Fibroblast of lung (primary cell): ENCODE measurements at places on chromosomes 12 and 14. TPM values are rescaled to one million over a fixed set of nuclear protein-coding genes. Genes with fewer than 3 reads are reported as not detected.
A peak's percentile ranks its signal among the peaks of the same experiment; 100 is the strongest.

Gene AKAP3
- total RNA-seq = 1.5 and 2.8 TPM in 2 replicates

Gene ADAM21
- total RNA-seq = 0.51 and 0.66 TPM in 2 replicates

Gene ARHGDIB
- total RNA-seq = 5.9 and 8.3 TPM in 2 replicates

Gene LALBA
- not detected in 2 replicates for total RNA-seq

Gene AJUBA
- 57.0 and 84.9 TPM in 2 replicates for total RNA-seq

Gene GPHB5
- not detected in 2 replicates for total RNA-seq

Gene SSTR1
- 1.8 and 3.0 TPM in 2 replicates for total RNA-seq

Gene SLC25A47
- total RNA-seq = under 0.01 TPM in 1 of 2 replicates, not detected in the other

Gene ZBTB1
- 40.5 and 45.7 TPM in 2 replicates for total RNA-seq

Gene GLT1D1
- under 0.01 TPM in 2 replicates for total RNA-seq

Gene DPPA3
- total RNA-seq = not detected in 2 replicates

Gene RNU4-1
- under 0.01 TPM in 2 replicates for total RNA-seq

Gene TAS2R13
- total RNA-seq = 1.0 and 1.7 TPM in 2 replicates

DNA sequence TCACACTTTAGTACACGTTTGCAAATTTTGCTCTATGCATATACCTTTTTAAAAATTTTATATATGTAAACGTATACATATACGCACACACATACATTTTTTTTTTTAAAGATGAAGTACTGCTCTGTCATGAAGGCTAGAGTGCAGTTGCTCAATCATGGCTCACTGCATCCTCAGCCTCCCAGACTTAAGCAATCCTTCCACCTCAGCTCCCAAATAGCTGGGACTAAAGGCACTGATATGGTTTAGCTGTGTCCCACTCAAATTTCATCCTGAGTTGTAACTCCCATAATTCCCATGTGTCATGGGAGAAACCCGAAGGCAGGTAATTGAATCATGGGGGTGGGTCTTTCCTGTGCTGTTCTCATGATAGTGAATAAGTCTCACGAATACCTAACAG lies 220.8 kb upstream of the CAND1 start:
- no peak for DNase-seq

DNA sequence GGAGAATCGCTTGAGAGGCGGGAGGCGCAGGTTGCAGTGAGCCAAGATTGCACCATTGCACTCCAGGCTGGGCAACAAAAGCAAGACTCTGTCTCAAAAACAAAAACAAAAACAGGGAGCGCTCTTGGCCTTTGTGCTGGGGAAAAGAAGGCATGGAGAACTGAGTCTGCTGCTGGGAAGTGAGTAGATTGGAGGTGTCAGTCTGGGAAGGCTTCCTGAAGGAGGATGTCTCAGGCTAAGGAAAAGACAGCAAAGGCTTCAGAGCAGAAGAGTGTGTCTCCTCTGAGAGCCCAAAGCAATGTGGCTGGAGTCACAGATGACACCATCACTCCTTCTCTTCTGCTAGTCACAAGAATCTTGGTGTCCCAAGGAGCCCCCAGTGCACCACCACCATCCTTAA lies 21.0 kb upstream of the KRT18 start:
- no peak for DNase-seq

- no peak for DNase-seq
Measured at GRCh38 chr12:58174316-58174715, 232.9 kb downstream of the ATP23 start.

GRCh38 chr12:71220260-71220659 lies 62.5 kb upstream of the TSPAN8 start:
- no peak for DNase-seq

GRCh38 chr12:110371408-110372055 lies 32.0 kb downstream of the ANAPC7 start:
- DNase-seq = no peak

- DNase-seq = no peak
Measured at GRCh38 chr12:6839482-6840201, 1.1 kb upstream of the GNB3 start.

- DNase-seq = no peak
Measured at GRCh38 chr12:114140576-114140975, 174.5 kb upstream of the RBM19 start.

DNA sequence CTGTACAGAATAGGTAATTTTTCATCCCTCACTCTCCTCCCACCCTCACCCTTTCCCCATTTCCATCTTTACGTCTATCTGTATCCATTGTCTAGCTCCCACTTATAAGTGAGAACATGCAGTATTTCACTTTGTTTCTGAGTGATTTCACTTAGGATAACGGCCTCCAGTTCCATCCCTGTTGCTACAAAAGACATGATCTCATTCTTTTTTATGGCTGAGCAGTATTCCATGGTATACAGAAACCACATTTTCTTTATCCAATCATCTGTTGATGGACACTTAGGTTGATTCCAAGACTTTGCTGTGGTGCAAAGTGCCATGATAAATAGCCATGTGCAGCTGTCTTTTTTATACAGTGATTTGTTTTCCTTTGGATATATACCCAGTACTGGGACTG lies 16.4 kb downstream of the EEA1 start:
- DNase-seq = no peak

GRCh38 chr14:90191585-90191984 lies 64.8 kb upstream of the PSMC1 start:
- DNase-seq = no peak

DNA sequence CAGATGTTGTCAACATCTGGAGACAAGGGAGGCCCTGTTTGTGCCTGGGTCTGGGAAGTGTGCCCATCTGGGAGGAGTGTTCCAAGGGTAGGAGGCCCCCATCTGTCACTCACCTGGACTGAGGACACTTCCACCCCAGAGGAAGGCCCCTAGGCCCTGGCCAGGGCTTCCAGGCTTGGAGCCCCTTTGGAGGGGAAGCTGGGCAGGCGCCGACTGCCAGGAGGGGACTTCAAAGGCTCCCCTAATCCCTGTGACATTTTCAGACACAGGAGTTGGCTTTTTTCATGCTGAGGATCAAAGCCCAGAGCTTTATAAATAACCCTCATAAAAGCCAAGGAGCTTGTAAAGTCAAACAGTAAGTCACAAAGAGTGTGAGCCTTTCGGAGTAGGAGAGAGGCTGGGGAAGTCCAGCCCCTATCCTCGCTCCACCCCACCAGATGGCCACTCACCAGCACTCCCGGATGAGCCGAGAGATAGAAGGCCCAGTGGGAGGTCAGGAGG lies 17.6 kb upstream of the FAM222A start:
- DNase-seq = no peak

- no peak for DNase-seq
Measured at GRCh38 chr12:23230899-23231298, 605.9 kb downstream of the ETNK1 start.

GRCh38 chr12:7709969-7710675 lies 1.1 kb upstream of the DPPA3 start:
- DNase-seq = no peak

GRCh38 chr14:100293497-100294212 lies 12.6 kb downstream of the SLC25A29 start:
- DNase-seq = no peak

DNA sequence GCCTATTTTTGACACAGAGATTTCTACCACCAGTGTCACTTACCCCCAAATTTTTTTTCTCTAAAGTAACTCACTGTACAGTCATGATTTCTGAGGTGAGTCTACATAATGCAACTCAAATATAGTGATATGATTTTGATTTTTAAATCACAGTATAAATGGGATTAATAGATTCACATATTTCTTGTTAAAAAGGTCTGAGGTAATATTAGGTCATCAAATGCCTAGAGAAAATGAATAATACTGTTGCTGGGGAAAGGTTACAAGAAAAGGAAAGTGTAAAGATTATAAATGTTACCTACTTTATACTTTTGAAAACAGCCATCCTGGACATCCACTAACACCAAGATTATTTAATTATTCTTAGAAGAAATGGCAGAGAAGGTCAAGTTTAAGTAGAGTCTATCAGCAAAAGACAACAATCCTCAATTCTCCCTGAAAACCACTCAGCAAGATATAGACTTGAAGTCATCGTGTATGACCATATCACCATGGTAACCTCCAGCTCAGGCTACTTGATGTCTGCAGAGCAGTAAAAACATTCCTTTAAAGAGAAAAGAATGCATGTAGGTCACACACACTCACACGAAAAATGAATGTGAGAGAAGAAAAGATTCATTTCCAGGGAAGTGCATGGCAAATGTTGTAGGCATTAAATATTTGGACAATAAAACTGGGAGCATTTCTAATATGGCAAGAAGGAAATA lies 58.7 kb downstream of the CCDC59 start:
- no peak for DNase-seq

- peak; percentile 4 for DNase-seq
Measured at GRCh38 chr14:20706657-20707355, 18.2 kb downstream of the ANG start.

GRCh38 chr14:58239244-58240195 lies 5.1 kb upstream of the PSMA3 start:
- peak; percentile 78 for DNase-seq

DNA sequence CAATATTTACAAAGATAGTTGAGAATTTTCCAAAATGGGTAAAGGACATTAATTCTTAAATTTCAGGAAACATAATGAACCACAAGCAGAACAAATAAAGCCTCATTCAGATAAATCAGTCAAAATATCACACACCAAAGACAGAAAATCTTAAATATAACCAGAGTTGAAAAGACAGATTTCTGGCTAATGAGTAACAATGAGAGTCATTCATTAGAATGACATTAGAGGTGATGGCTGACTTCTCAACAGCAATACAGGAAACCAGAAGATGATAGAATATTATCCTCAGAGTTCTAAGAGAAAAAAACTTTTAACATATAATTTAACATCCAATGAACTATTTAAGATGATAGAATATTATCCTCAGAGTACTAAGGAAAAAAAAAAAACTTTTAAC lies 124.2 kb downstream of the DENND5B start:
- DNase-seq = peak; percentile 51

DNA sequence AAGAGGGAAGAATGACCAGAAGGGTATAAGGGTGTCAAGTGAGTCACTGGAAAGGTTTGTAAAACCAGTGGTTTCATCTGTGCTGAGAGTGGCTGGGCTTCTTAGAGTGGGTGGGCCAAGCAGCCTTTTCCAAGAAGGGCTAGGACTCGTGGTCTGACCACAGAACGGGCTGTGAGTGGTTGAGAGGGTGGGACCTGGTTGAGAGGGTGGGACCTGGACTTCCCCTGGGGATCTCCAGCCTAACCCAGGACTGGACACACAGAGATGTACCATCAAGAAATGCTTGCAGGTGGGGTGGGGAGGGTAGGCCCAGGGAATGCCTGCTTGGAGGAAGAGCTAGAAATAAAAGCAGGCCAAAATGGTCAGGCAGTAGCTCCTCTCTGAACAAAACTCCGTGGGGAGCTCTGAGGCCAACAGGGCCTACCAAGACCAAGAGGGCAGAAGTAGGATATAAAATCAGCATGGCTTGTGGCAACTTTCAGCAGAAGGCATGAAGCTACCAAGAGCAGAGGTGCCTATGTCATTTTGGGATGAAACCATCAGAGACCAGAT lies 140.5 kb downstream of the FOXN3 start:
- peak; percentile 93 for DNase-seq
